ENCODE measurements at places on chromosomes 7 and 10.

GRCh38 chr7:42854571-42855118 lies 57.2 kb downstream of the C7orf25 start:
- no peak for DNase-seq

DNA sequence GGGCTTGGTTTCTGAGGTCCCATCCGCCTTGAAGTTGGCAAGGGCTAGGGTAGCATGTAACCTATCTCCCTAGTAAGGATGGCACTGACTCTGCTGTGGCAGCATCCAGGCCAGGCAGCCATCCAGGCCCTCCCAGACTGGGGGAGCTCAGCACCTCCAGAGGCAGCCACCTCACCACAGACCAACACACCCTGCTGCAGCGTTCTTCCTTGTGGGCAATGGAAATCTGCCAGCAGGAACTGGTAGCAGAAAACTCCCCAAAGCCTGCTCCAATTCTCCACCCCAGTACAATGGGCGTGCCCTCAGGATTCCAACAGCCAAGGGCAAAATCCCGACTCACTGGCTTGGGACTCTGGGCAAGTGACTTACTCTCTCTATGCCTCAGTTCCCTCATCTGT lies 27.5 kb downstream of the DLG5 start:
- no peak for DNase-seq

- DNase-seq, result no peak
Observed at GRCh38 chr7:153107826-153108225, 348.3 kb downstream of the ACTR3B start.

DNA sequence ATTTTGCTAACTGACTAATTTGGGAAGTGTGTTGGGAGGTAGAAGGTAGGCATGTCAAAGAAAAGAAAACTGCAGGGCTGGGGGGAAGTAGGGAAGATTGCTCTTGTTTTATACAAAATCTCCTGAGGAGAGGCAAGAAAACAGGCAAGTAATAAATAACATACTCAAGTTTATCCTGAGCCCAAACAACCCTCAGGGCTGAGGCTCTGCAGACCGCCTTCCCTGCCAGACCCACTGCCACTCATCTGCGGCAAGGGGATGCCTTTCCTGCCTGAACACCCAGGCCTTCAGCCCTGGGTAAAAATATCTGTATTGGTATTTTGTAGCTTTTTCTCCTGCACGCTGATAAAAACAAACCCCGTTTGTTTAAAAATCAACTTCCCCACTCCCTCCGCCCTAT lies 399.8 kb upstream of the NFE2L3 start:
- DNase-seq, result no peak

DNA sequence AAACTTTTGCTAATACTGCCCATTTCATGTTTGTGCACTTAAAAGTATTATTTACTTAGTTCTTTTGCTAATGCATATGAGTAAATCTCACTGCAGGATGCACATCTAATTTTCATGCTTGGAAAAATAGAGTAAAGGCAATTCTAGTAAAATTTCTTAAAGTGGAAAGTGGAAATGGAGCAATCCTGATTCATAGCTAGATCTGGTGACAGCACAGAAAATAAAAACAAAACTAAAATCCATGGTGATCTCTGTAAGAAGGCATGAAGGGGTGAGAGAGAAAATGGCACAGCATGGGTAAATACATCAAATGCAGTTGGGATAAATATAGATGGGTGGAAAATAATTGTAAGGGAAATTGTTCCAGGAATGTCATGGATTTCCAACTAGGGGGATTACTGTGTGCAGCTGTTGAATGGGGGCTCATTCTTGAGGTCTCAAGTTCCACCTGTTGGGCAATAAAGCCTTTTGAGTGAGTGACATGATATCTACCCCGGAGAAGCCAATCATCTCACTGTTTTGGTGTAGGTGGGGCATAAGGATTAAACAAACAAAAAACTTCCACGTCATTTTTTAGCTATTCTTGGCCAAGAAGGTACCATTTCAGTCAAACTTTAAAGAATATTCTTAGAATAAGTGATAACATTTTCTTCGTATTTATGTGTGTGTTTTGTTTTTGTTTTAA lies 1.7 kb upstream of the MCU start:
- no peak for DNase-seq

GRCh38 chr7:14825912-14826311 lies 76.6 kb downstream of the DGKB start:
- no peak for DNase-seq

GRCh38 chr7:148255333-148255732 lies 335.2 kb upstream of the C7orf33 start:
- DNase-seq, result no peak

DNA sequence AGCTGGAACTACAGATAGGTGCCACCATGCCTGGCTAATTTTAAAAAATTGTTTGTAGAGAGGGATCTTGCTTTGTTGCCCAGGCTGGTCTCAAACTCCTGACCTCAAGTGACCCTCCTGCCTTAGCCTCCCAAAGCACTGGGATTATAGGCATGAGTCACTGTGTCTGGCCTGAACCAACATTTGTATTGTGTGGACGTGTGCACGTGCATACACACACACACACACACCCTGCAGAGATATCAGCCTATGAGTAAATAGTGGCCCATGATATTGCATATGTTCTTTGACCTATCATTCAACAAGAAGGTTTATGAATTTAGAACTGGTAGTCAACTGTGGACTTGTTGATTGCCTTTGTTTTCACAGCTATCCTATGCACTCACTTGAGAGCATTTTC lies 161.6 kb downstream of the BAMBI start:
- no peak for DNase-seq

DNA sequence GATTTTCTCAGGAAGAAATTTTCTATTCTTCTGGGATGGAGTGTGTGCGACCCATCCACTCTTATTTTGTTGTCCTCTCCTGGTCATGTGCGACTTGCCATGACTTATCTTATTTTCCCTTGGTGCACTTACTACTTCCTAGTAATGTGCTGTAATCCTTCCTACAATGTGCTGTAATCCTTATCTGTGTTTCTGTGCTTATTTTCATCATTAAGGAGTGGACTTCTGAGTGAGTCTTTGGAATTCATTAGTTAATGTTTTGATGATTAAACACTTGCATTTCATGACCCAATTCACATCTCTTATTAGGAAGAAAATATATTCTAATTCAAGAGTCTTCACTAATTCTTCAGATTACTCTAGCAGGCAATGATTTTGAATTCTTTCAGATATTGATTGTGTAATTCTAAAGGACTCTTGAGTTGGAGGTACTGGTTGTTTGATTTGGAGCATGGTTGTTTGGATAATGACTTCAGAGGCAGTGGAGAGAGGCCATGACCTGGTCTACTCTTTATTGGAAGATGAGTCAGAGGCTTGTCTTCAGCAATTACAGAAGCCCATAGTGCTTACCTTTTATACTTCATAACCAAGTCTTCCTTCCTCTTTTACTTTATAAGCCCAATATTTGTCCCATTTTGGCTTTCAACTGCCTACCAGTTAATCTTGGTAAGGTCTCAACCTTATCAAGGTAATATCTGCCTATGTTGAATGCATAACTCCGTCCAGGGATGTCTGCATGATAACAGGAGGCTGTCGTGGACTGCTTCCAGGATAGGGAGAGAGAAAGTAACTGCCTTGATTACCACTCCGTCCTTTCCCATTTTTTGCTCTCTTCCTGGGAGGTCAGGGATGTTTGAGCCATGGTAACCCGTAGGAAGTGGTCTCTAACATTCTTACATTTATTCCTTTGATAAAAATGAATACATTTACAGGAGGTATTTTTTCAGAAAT lies 278.3 kb upstream of the SP8 start:
- no peak for DNase-seq

DNA sequence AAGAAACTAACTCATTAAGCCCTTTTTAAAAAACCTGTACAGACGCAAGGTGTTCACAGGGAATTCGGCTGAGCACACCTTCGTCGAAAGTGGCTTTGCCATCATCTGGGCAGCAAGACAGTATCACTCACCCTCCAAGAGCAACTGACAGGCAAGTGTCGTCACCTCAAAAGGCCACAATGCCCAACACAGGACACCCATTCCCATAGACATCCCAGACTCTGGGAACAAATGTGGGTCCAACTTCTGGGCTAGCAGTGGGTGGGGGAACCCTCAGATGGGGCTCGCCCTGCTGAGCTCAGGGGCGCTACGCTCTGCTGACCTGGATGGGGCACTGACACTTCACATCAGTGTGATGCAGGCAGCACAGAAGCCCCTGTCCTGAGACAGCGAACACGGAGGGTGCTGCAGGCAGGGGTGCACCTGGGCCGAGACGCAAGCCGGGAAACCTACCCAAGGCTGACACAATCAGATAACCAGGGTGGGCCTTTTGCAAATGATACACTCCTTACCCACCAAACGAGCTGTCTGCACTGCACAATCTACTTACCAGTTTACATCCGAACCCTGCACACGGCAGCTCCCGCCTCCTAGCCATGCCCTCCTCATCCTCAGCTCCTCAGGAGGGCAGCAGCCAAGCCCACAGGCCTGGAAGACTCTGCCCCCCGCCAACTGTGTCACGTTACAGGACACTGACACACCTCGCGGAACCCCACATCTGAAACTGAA lies 1.7 kb downstream of the DIP2C start:
- DNase-seq, result no peak

Data from stimulated activated CD4-positive, alpha-beta T cell treated with anti-CD3 and anti-CD28 coated beads, Interleukin-4, amount 100 ng/mL, for 48 hours (primary cell).